Fibroblast of skin of right biceps (primary cell): ENCODE measurements at places on chromosomes 16 and 17.

DNA sequence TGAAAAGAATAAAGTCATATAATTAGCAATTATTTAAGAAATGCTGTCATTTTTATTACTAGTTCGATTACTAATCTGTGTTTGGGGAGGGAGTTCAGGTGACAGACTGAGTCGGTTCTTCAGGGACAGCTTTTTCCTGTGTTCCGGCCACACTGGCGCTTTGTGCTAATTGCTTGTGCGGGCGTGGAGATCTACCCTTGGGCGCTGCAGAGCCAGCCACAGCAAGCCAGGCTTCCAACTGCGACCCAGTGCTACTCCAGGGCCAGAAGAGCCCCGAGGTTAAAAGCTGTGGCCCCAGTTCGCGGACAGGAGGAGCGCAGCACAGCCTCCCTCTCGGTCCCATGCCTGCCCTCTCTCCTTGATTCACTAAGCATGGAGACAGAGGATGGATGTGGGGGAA is 6.5 kb upstream of the OR2C1 start:
- DNase-seq, result no peak

DNA sequence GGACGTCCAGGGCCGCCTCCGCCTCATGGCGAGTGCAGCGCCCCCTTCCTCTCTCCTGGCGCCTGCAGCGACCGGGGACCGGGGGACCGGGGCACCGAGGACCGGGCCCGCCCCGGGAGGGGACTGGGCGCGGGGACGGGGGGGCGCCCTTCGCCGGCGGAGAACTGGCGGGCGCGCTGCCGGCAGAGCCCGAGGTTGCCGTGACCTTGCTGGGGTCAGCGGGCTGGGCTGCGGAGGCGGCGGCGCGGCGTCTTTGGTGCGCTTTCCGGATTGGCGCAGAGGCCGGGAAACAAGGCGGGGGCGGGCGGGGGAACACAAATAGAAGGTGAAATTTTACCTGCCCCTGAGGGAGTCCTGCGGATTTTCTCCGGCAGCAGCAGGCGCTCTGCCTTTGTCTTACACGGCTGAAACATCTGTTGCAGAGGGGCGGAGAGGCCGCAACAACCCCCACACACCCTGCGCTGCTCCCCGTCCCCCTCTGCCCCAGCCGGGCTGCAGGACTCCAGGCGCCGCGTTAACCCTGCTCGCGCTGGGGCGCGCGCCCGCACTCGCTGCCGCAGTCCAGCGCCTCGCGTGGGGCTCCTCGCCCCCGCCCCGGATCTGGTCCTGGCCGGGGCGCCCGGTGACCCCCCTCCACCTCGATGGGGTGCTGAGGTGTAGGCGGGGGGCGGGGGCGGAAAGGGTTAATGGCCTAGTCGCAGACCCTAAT is 53.5 kb downstream of the SREBF1 start:
- DNase-seq, result peak; percentile 33

DNA sequence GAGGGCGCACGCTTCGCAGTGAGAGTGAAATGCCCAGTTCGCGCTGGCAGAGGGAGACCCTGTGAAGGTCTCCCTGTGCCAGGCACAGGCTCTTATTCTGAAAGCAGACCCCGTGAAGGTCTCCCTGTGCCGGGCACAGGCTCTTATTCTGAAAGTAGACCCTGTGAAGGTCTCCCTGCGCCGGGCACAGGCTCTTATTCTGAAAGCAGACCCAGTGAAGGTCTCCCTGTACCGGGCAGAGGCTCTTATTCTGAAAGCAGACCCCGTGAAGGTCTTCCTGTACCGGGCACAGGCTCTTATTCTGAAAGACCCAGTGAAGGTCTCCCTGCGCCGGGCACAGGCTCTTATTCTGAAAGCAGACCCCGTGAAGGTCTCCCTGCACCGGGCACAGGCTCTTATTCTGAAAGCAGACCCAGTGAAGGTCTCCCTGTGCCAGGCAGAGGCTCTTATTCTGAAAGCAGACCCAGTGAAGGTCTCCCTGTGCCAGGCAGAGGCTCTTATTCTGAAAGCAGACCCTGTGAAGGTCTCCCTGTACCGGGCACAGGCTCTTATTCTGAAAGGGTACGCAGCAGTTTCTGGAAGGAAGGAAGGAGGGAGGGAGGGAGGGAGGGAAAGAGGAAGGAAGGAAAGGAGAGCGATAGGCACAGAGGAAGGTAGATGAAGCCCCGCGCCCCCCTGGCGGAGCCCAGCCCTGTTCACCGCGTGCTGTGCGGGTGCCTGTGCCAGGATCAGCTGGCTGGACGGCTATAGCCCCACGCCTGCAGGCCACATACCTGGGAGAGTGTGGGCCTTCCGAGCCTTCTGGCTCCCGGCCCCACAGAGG is 55.3 kb downstream of the WDR45B start:
- peak; percentile 81 for DNase-seq

- peak; percentile 58 for DNase-seq
These were observed at the start of gene HSD17B2 for GRCh38 chr16:82034981-82035612. TSS of gene HSD17B2 (plus strand) at chr16:82035253. CDS start at chr16:82035425, 172 bp downstream.

DNA sequence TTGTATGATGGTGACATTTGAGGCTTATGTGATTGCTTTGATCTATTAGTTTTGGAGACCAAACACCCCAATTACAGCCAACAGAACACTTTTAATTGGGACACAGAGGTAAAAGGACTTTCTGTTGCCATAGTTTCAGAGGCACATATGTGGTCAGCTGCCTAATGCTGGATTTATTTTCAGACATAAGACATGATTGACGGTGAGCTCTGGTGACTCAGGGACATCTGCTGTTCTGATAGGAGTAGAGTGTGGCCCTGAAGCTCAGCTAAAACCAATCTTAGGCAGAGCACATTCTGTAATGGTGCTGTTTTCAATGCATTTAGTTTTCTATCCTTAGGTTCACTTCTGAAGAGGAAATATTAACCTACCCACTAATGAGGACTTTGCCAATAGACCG is 247.1 kb downstream of the UTP18 start:
- DNase-seq, result no peak

DNA sequence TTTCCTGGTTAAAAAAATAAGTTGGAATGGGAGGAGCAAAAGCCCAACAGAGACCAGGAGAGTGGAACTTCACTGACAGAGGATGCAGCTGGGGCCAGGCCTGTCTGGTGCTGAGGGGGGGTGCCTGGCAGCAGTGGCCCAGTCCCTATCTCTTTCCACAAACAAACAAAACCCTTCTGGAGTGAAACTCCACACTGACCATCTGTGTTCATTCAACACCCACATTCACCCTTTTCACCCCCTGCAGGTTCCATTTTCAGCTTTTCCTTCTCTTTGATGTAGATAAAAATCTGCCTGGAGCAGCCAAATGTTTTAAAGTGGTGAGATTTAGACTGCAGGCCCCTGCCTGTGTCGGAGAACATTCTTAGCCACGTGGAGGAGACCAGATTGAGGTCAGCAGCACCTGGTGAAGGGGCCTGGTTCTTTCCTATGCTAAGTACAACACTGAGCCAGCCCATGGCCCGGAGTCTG is 161.4 kb upstream of the CDH11 start:
- no peak for DNase-seq

- no peak for DNase-seq
These were observed 5.0 kb downstream of the GRB2 start for GRCh38 chr17:75400326-75400939.

DNA sequence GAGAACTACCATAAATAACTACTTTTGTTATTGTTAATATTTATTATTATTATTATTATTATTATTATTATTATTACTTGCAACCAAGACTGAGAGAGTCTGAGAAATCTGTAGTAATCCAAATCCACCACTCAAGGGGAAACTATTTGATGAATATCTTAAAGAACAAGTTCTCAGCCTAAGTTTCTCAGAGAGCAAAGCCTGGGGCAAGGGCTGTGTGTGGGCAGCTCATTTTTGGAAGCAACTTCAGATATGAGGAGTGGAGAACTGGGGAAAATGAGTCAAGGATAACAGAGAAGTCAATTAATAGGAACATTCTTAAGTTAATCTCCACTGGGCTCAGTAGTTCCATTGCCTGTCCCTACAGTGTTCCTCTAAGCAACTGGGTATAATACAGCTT is 57.1 kb upstream of the KCNJ16 start:
- DNase-seq, result no peak

DNA sequence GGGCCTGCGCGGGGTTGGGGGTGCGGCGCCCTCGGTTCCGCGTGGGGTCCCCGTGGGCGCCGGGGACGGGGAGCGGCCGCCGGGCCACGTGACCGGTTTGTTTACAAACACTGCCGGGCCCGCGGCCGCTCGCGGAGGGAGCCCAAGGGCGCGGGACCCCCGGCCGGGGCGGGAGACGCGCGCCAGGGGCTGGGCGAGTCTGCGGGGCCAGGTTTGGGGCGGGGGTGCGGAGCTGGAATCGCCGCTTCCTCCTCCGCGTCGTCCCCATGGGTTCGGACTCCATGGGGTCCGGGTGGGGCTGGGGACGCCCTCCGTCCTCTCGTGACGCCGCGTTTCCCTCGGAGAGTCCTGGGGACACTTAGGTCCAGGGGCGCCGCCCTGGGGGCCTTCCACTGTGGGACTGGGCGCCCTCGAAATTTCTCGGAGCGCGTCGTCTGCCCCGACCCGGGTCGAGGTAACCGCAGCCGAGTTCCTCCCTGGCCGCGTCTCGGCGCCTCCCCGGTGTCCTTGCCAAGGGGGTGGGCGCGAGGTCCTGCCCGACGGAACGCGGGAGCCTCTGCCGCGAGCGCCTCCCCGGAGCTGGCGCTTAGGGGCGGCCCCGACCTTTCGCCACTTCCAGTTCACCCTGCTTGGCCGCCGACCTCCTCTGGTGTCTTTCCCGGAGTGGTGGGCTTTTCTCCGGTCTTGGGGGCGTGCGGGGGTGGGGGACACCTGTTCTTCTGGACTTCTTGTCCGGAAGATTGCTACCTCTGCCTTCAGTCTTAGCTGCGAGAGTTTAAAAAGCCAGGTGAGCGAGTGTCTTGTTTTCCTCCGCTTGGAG is 684 bp downstream of the YPEL2 start:
- no peak for DNase-seq

DNA sequence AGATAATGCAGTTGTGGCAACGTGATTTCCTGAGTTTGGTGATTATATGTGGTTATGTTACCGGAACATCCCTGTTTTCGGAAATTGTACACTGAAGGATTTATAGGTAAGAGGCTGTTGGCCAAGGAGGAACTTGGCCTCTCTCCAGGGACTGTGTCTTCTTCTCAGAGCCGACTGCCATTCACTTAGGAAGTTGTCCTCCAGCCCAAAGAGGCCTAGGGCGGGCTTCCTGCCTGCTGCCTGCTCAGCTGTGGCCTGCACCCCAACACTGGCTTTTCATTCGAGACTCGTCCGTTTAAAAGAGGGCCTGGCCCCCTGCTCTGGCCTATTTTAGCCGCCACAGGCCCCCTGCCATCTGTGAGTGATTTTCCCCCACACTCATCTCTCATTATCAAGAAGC is 64.3 kb downstream of the ZDHHC7 start:
- DNase-seq, result no peak

DNA sequence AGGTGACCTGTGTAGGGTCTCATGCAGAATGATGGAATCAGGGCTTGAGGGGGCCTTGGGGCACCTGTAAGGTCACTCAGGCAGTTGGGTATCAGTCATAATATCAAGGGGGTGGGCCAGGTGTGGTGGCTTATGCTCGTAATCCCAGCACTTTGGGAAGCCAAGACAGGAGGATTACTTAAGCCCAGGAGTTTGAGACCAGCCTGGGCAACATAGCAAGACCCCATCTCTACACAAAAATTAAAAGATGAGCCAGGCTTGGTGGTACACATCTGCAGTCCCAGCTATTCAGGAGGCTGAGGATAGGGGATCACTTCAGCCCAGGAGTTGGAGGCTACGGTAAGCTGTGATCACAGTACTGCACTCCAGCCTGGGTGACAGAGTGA is 7.5 kb downstream of the ERN2 start:
- no peak for DNase-seq

- peak; percentile 79 for DNase-seq
These were observed 14.4 kb downstream of the TTC19 start for GRCh38 chr17:16013943-16014407.

DNA sequence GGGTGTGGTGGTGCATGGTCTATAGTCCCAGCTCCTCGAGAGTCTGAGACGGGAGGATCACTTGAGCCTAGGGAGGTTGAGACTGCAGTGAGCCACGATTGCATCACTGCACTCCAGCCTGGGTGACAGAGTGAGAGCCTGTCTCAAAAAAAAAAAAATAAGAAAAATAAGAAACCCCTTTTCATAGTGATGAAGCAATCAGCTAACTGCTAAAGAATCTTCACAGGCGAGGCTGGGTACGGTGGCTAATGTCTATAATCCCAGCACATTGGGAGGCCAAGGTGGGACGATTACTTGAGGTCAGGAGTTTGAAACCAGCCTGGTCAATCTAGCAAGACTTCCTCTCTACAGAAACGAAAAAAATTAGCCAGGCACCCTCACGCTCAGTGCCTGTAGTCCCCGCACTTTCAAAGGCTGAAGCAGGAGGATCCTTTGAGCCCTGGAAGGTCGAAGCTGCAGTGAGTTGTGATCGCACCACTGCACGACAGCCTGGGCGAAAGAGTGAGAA is 760 bp downstream of the SLFN12L start:
- no peak for DNase-seq

GRCh38 chr16:1105888-1106620 is 10.0 kb upstream of the C1QTNF8 start:
- peak; percentile 24 for DNase-seq

- DNase-seq, result no peak
These were observed 45.4 kb upstream of the EMP2 start for GRCh38 chr16:10625595-10626357.

- no peak for DNase-seq
These were observed 28.4 kb upstream of the ALKBH5 start for GRCh38 chr17:18155179-18155578.

GRCh38 chr17:6381526-6382465 is 53.1 kb downstream of the AIPL1 start:
- DNase-seq, result peak; percentile 22

DNA sequence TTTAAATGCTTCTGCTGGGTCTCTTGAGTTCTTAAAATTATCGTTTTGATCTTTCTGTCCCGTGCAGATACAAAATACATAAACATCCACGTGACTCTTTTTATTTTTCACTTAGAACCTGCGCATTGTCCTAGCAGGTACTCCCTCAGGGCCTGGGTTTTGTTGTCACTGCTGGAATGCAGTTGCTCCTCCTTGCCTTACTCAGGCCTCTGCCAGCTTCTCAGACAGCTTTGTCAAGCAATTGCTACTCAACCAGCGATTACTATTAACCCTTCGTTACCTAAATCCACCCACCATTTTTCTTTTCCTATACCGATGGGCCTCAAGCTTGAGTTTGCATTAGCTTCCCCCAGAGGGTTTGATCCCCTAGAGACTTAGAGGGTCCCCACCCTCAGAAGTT is 405.9 kb upstream of the RBFOX1 start:
- DNase-seq, result no peak

- peak; percentile 2 for DNase-seq
These were observed 185.3 kb upstream of the CACNG3 start for GRCh38 chr16:24070851-24071250.

- DNase-seq, result no peak
These were observed 73.7 kb downstream of the RAI1 start for GRCh38 chr17:17754719-17755686.

DNA sequence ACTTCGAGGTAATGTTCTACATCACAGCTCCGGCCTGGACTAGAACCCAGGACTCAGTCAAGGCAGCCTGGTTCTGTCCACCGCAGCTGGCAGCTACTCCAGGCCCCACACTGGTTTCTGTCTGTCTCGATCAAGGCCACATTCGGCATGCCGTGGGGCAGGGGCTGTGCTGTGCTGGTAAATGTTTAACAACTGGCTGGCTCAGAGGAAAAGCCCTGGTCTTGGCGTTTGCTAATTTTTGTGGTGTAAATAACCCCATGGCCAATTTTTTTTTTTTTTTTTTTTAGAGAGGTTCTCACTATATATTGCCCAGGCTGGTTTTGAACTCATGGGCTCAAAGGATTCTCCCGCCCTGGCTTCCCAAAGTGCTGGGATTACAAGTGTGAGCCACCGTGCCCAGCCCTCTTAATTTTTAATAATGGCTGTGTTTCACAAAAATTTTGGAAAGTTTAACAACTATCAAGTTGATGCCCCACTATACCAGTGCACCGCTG is 328 bp upstream of the DRC7 start:
- DNase-seq, result no peak

GRCh38 chr17:660453-660852 is 54.2 kb downstream of the VPS53 start:
- no peak for DNase-seq
